CMK (cell line): ENCODE measurements at places on chromosomes 2 and 18.

DNA sequence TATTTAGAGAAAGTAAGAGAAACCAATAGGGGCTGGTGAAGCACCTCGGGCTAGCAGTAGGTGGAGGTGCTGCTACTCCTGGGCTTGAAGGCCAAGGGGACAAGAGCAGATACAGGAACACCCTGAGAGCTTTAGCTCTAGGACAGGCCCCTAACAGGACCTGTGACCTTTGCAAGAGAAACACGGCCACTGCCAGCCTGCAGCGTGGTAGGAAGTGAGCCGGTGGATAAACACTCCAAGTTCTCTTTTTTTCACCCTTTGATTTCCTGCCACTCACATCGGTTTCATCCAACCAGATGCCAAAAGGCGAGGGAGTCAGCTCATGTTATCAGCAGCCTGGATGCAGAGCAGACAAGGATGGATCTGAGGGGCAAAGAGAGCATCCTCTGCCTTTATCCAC is 66.8 kb upstream of the SPRED2 start:
- no peak for DNase-seq

GRCh38 chr2:229832510-229832898 is 89.3 kb downstream of the TRIP12 start:
- DNase-seq, result no peak

GRCh38 chr2:160411167-160411566 is 82.4 kb downstream of the RBMS1 start:
- no peak for DNase-seq

DNA sequence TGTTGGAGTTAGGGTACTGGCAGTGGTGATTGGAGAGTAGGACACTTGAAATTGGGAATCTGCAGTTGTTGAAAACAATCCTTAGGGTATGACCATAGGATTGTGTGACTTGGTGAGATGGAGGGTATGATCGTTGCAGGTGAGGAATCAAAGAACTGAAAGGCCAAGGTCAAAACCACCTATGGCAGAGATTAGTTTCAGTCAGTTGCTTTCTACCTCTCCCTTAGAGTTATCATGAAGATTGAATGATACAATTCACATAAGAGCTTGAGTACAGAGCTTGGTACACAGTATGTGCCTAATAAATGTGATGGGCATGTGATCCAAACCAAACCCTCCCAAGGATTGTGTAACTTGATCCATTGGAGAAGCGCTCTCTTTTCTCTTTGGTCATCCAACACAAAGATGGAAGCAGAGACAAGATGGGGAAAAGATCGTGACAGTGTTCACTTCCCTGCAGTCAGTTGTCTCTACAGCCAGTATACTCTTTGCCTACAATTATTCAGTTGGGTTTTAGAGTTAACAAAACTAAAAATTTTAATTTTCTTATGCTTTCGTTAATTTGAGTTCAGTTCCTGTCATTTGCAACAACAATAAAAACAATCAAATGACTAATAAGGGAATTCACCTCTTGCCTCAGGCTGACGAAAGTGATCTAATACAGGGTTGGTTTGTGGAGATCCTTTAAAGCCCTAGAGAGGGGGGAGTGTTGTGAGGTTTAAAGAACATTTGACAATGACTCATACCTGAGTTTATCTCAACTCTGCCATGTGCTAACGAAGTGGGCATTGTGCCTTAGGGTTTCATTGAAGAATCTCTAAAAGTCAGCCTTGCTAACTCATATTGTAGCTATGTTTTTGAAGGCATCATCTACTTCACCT is 14.8 kb upstream of the SMAD2 start:
- no peak for DNase-seq

- no peak for DNase-seq
Observed at GRCh38 chr2:67614454-67614853, 217.3 kb downstream of the ETAA1 start.

DNA sequence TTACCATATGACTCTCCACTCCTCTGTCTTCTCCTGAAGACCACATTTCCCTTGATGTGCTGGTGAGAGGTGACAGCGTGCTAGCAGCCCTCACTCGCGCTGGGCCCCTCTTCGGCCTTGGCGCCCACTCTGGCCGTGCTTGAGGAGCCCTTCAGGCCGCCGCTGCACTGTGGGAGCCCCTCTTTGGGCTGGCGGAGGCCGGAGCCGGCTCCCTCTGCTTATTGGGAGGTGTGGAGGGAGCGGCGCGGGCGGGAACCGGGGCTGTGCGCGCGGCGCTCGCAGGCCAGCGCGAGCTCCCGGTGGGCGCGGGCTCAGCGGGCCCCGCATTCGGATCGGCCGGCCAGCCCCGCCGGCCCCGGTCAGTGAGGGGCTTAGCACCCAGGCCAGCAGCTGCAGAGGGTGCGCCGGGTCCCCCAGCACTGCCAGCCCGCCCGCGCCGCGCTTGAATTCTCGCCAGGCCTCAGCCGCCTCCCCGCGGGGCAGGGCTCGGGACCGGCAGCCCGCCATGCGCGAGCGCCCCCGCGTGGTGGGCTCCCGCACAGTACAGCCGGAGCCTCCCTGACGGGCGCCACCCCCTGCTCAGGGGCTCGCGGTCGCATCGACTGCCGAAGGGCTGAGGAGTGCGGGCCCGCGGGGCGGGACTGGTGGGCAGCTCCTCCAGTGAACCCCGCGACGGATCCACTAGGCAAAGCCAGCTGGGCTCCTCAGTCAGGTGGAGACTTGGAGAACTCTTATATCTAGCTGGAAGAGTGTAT is 246.6 kb upstream of the REG3G start:
- DNase-seq, result no peak
